NCI-H1105 (cell line): ENCODE measurements at places on chromosomes 13 and 19.
A peak's percentile ranks its signal among the peaks of the same experiment; 100 is the strongest.

DNA sequence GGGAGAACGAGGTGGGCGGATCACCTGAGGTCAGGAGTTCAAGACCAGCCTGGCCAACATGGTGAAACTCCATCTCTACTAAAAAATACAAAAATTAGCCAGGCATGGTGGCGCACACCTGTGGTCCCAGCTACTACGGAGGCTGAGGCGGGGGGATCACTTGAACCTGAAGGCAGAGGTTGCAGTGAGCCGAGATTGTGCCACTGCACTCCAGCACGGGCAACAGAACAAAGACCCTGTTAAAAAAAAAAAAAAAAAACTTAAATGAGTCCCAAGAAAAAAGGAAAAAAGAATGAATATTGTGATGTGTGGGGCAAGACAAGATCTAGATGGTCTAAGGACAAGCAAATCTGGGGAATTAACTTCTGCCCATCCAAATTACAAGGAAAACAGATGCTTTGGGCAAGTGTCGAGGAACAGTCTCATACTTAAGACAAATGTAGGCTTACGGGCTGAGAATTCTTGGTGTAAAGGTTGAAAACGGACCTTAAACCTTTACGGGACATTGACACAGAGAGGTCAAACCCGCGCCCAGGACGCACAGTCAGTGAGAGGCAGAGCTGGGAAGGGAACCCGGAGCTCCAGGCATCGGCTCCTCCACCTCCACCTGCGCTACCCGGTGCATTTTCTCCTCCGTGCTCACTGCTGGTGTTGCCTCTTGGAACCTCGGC, 656 bp upstream of the ZNF324 start:
- DNase-seq = no peak

DNA sequence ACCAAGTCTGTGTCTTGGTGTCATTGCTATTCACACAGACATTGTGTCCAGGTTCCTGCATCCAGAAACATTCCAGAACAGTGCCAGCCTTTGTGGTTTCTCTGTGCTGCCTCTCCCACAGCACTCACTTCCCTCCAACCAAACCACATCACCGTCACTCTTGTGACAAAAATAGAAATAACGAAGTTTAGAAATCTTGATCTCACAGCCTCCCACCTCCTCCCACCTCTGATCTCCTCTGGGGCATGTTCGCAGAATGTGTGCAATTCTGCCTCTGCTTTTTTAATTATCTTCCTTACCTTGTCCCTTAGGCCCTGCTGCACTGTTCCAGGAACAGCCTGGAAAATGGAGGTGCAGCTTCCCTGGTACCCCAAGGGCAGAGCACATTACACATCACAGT, 8.7 kb upstream of the SERPINE3 start:
- no peak for DNase-seq

- no peak for DNase-seq
Observed at GRCh38 chr13:113794764-113795173, 35.7 kb downstream of the TMEM255B start.

- no peak for DNase-seq
Observed at GRCh38 chr13:40377783-40378182, 288.7 kb downstream of the FOXO1 start.

DNA sequence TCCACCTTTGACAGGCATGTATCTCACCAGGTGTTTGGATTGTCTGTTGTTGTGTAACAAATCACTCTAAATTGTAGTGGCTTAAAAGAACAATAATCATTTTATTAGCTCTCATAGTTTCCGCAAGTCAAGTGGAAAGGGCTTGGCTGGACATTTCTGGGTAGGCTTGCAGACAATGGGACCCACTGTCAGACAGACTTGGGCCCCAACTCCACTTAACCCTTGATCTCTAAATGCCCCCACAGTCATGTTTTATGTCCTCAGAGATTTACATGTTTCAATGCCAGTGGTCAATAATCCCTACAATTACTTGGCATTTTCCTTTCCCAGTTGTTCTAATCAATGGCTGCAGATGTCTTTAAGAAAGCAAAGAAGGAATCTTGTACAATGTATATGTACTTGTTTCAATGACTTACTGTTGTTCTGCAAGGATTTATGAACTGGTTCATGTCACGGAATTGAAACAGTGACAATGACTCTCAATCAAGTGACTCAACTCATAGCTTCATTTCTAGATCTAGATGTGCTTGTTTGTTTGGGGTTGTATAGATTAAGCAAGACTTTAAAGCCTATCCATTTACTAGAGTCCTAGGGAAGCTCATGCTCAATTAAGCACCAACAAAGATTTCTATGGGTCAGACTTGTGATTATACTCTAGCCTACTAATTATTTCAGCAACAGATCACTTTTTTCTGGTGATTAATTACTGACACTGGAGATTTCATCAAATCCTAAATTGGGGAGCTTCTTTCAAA, 510.1 kb upstream of the NBEA start:
- peak; percentile 28 for DNase-seq

DNA sequence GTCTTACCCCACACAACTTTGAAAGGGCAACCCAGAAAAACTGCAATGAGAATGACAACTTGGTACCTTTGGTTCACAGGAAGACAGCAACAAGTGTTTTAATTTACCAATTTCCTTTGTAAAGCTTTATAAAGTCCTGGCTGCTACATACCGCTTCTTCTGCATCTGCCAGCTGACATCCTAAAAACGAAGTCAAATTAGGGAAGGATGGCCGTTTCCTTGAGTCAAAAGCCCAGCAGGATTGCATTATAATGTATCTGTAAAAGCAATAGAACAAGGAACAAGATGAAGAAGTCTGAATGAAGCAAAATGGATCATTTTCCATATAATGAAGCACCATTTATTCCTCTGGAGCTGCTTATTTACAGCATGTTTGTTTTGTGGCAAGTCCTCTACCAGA, 25.8 kb upstream of the URAD start:
- no peak for DNase-seq
